ENCODE measurements at places on chromosomes 2 and 18.

GRCh38 chr2:181241797-181242196 is 215.4 kb upstream of the ITGA4 start:
- DNase-seq: no peak

DNA sequence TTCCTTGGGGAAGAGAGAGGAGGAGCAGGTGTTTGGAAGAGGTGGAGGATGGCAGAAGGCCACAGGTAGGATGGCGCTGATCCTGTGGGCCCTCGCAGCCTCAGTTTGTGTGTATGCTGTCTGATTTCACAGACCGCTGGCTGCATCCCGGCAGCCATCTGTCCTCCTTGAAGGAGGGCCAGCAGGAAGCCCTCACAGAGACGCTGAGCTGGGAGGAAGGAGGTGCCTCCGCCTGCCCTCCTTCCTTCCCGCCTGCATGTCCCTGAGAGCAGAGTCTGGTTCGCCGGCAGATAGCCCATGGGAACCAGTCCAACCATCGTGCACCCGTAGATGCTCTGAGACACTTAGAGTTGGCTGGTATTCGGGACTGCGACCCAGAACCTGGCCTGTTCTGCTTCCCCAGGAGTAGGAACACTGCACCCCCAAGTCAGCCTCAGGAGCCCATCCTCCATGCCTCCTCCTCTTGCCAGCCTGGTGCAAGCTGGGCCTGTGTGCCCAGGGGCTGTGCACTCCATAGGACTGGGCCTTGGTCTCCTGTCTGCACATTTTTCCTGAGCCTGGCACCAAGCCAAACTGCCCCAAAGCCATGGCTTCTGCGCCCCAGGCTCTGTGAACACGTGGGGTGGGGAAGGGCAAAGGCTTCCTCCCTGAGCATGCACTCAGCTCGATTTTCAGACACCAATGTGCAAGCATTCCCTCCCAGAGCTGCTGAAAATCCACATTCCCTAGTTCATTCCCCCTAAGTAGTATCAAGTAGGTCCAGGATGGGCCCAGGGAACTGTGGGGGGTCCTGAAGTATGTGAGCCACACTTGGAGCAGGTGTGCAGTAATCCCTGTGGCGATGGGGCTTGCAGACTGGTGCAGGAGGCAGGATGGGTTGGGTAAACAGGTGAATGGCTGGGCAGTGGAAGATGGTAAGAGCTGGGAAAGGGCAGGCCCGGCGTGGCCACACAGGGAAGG is 115.6 kb downstream of the SEPTIN10 start:
- DNase-seq: no peak

- DNase-seq: no peak
Measured at GRCh38 chr2:60899230-60899891, 18.0 kb downstream of the REL start.

DNA sequence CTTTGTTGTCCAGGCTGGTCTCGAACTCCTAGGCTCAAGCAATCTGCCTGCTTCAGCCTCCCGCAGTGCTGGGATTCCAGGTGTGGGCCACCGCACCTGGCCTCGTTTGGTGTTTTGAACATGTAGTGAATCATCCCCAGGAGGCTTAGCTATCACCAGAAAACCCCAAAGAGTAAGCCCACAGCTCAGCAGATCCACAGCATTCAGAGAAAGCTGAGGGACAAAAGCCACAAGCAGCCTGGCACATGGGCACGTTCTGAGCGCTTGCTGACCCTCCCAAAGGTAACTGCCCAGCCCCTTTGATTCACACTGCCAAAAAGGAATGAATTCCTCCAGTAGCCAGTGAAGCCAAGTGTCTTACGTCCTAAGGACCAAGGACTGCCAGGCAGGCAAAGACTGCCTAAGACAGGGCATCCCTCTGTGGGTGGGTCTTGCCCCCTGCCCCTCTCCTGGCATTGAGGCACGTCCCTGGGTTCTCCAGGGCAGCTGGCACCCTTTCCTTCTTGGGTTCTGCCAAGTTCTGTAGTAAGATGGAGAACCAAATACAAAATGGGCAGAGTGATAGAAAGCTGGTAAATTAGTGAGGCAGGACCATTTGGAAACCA is 31.7 kb downstream of the MBP start:
- DNase-seq: no peak

GRCh38 chr18:55510809-55511208 is 77.2 kb downstream of the TCF4 start:
- no peak for DNase-seq
